ENCODE measurements at places on chromosomes 6 and 20.

DNA sequence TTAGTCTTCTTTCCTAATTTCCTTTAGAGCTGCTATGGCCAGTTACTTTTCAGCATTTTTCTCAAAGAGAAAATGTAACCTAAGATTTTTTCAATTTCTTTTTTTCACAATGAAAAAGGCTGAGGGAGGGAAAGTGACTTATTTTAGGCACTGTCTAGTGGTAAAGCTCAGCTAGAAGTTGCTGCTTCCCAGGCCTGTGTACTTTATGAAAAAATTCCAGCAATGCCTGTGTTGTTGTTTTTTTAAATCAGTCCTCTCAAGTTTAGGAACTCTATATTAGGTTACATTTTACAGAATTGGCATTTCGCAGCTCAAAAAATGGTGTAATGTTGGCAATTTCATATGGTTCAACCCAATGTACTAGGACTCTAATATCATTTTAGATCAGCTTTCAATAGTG is 269.6 kb downstream of the ARID1B start:
- DNase-seq: no peak

DNA sequence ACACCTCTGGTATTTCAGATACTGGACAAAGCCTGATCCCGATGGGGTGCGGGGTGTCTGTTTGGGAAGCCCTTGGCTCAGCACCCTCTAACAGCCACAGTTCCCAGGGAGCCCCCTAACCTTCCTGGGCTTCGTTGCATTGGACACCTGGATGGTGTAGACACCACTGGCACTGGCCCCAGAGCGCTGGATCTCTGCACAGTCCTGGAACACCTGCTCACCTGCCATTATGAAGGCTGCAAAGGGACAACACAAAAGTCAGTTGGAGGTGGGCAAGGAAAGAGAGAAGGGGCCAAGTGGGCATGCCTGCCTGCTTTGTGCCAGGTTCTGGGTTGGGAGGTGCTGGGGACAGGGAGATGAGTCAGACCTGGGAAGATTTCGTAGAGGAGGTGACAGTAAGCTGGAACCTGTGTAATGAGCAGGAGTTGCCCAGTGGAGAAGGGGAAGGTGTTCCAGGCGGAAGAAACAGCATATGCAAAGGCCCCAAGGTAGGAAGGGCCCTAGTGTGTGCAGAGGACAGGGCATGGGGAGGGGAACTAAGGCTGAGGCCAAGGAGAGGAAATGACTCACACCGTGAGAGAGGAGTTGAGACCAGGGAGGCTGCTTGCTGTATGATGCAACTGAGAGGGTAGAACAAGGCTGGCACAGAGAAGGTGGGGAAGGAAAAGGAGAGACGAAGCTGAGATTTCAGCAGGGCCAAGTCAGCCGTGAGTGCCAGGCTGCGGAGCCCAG is 34.9 kb downstream of the ANGPT4 start:
- DNase-seq: no peak

DNA sequence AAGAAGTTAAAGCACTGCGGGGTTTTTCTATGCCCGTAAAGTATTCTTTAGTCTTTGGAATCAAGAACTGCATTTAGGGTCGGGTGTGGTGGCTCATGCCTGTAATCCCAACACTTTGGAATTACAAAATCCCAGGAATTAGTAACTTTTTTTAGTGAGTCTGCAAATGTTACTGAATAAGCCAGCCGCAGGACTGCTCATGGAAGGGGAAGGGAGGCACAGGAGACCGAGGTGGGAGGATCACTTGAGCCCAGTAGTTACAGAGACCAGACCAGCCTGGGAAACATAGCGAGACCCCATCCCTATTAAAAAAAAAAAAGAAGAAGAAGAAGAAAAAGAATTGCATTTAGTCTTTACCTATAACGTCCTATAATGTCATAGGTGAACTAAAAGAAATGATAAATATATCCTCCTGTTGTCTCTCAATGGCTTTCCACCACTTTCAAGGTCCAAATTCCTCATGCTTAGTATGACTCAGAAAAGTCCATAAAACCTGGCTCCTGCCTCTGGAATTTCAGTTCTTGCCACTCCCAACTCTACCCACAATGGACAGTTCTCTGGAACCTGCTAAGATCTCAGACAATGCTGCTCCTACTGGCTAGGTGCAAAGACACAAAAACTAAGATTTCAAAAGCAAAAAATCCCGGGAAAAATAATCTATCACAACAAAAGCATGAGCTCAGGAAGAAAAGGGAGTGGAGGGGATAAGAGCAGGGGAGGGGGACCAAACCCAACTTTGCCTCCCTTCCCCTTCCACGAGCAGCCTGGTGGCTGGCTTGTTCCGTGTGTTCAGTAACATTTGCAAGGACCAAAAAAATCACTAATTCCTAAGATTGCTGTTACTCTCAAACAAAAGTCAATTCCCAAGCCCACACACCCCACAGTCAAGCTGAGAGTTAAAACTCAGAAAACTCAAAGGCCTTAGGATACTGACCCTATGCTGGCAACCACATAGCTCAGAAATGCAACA is 39.0 kb downstream of the B4GALT5 start:
- DNase-seq: no peak

DNA sequence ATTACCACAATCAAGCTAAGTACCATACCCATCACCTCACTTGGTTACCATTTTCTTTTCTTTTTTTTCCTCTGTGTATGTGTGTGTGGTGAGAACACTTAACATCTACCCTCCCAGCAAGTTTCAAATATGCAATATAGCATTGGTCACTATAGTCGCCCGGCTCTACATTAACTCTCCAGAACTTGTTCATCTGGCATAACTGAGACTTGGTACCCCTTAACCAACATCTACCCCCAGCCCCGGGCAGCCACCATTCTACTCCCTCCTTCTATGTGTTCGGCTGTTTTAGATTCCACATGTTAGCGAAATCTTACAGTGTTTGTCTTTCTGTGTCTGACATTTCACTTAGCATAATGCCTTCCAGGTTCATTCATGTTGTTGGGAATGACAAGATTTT is 89.0 kb upstream of the TOP1 start:
- no peak for DNase-seq

DNA sequence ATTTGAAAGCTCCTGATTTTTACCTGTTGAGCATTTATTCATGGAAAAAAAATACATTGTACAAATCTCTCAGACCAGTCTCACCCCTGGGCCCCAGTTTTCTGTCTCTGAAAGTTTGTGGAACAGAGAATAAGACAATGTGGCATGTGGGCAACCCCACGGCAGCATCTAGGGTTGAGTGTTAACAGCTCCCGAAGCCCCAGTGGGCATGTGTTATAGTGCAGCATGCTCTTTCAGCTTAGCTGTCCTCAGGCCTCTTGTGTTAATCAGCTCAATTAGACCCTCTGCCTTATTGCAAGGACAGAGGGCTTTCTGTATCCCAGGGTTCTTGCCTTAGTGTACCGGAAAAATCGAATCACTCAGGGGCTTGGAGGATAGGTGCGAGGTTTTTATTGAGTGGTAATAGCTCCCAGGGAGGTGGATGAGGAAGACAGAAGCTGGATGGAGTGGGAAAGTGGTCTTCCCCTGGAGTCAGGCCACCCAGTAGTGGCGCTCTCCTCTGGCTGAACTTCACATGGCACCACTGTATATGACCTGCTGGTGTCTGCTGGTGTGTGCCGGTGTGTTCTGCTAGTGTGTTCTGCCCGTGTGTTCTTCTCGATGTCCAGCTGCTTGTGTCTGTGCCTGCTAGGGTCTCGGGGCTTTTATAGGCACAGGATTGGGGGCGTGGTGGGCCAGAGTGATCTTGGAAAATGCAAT is 382.8 kb downstream of the EPM2A start:
- DNase-seq: no peak

- DNase-seq: no peak
Measured at GRCh38 chr6:47144306-47144705, 102.2 kb upstream of the ADGRF1 start.

GRCh38 chr6:16314296-16314695 is 75.9 kb downstream of the GMPR start:
- no peak for DNase-seq

DNA sequence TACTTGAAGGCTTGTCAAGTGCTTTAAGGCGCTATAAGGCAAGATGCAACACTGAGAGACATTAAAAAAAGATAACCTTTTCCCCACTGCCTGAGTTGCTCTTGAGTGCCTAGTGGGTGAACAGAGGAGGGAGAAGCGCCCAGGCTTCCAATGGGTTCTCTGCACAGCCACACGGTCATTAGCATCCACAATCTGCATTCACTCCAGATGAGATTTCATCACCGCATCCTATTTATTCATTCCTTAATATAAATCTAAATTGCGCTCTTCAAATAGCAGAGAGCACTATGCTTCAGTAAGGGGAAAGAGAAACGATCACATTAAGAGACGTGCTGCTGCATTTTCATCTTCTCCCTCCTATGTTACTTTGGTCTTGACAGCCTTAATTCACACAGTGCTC is 219.2 kb downstream of the ATXN1 start:
- DNase-seq: no peak

Data from vagina (tissue), 2 donors.